ENCODE measurements at places on chromosomes 16 and 17.

DNA sequence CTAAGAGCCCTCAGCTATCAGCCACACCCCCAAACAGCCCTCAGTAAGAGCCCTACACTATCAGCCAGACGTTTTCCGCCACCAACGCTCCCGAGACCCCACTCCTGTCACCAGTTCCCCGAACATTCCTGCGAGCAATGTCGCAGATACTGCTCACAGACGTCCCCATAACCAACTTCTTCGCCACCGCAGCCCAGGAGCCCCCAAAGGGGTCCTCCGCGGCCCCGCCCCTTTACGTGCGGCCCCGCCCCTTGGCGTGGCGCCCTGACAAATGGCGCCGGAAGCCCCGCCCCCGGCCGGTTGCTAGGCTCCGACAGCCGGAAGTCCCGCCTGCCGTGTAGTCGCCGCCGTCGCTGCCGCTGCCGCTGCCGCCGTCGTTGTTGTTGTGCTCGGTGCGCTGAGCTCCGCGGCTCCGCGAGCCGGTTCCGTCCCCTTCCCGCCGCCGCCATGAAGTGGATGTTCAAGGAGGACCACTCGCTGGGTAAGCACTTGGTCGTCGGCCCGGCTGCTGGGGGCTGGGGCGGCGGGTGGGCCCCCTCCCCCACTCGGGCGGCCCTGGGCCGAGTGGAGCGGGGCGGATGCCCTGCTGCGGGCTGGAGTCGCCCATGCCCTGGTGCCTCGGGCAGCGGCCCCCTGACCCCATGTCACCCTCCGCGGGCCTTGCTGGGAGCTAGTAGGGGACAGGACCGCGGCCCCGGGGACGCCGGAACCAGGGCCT lies at the start of gene GABARAPL2:
Gene GABARAPL2, plus strand, starts transcription at position 340 of the 718 bp plus-strand sequence. Its CDS starts 108 bp downstream, at position 448.
- DNase-seq = peak; percentile 68

DNA sequence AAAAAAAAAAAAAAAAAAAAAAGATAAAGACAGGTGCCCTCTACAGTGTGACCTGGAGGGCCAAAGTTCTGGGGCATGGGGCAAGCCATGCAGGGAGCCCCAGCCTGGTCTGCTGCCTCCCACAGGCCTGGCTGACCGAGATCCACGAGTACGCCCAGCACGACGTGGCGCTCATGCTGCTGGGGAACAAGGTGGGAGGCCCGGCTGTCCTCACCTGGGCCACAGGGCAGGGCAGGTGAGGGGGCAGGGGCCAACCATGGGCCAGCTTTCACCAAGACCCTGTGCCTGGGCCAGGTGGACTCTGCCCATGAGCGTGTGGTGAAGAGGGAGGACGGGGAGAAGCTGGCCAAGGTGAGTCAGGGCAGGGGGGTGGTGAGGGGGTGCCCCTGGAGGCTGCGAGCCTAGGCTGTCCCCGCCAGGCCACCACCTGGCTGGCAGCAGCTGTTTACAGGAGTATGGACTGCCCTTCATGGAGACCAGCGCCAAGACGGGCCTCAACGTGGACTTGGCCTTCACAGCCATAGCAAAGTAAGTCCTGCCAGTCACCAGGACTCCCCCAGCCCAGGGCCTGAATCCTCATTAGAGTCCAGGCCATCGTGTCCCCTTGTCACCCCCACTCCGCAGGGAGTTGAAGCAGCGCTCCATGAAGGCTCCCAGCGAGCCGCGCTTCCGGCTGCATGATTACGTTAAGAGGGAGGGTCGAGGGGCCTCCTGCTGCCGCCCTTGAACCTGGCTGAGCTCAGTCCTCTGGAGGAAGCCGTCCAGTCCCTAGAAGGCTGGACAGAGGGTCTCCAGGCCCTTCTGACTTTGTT lies 2.7 kb upstream of the TRAF7 start:
- DNase-seq = no peak

DNA sequence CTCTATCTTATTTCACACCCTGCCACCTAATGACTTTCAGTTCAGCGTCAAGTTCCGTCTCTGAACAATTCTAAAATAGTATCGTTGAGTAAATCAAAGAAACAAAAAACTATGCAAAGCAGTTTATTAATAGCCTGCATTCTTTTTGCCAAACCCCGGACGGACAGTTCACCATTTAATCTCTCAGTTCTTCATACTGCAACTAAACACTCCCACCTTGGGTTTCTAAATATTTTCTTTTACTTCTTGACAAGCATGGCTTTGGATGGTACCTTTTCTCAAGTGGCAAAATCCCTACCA lies 1.2 kb downstream of the MYH11 start:
- no peak for DNase-seq

GRCh38 chr17:2214929-2215615 lies 88.5 kb downstream of the SMG6 start:
- no peak for DNase-seq

All from NCI-H2107 (cell line).